ENCODE measurements at places on chromosomes 6 and 20.

- DNase-seq: no peak
Measured at GRCh38 chr20:25050501-25051350, 7.2 kb downstream of the ACSS1 start.

- DNase-seq: no peak
Measured at GRCh38 chr20:50281831-50282591, 91.4 kb downstream of the CEBPB start.

DNA sequence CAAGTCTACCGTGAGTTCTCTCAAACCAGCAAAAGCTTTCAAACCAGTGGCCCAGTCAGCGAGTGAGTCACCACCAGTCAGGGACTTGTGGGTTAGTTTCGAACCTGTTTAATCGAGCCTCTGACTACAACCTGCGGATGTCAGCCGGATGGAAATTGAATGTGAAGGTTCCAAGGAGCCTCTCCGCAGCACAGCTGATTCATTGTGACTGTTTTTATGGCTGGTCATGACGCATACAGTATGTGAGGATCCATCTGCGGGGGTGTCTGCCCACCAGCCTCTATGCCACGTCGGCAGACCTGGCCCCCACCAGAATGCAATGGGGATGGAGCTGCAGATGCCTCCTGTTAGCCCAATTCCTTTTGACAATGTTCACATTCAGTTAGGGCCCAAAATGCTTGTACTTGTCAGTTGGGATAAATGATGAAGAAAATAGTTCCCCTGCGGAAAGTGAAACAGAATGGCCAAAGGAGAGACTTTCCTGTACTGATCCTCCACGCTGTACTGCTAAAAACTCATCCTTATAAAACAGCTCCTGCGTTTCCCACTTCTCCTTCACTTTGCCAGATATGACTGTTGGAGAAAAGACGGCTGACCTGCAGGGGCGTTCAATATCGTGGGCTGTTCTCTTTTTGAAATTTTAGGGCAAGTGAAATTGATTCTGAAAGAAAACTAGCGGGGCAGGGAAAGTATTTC lies 206.6 kb downstream of the TFAP2B start:
- no peak for DNase-seq

DNA sequence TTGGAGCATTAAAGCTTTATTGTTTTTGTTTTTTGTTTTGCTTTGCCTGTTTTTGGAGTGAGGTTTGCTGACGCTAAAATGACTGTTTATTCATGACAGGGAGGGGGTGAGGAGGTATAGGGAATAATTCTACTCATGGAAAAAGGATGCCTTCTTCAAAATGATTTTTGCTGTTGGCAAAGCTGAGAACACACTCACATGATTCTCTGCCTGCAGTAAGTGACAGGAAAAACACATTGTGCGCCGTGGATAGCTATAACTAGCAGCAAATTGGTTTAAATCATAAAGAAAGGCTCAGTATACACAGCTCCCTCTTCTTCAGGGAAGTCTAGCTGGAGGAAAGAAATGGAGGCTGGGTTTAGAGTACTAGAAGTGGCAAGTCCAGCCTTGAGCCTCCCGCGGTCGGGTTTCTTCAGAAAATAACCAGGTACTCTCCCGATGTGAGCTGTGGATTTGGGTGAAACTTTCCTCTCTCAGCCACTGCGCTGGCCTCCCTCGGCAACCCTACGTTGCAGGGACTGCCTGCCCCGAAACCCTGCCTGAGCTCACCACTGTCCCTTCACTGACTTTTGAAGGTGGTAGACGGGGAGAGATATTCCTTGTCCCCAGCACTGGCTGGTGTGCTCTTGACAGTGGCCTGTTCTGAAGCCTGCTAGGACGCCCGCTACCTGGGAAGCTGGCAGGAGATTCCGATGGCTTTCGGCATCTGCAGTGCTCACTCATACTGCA lies 278.2 kb downstream of the NRN1 start:
- no peak for DNase-seq

- DNase-seq: no peak
Measured at GRCh38 chr6:28633445-28634215, 107.9 kb downstream of the GPX5 start.

DNA sequence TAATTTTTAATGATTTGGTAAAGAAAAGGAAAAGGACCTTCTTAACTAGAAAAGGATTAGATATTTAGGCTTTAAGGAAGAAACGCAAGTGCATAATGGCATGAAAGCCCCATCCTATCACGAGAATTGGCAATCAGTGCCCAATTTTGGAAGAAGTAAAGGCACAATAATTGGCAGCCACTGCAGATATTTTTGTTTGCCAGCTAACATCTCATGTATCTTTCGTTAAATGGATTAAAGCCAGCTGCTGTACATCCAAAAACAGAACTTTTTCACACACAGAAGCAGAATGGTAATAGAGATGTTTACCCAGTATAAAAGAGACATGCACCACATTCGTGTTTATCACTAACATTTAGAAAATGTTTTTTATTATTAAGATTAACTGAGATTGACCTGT lies 180.3 kb downstream of the C6orf118 start:
- DNase-seq: no peak

DNA sequence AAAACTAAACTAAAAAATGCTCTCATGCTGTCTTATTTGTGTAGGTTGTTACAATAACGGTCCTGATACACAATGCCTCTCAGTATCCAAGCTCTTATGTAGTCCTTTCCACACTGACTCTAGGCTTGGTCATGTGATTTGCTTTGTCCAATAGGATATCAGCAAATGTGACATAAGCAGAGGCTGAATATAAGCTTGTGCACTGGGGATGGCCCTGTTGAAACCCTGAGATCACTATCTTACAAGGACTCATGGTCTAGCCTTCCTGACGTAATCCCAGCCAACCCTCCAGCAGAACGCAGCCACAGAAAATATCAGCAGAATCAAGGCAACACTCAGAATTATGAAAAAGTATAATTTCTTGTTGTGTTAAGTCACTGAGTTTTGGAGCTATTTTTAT lies 145.1 kb upstream of the CCN2 start:
- DNase-seq: no peak

- DNase-seq: no peak
Measured at GRCh38 chr20:63124092-63124781, 91.7 kb downstream of the YTHDF1 start.

DNA sequence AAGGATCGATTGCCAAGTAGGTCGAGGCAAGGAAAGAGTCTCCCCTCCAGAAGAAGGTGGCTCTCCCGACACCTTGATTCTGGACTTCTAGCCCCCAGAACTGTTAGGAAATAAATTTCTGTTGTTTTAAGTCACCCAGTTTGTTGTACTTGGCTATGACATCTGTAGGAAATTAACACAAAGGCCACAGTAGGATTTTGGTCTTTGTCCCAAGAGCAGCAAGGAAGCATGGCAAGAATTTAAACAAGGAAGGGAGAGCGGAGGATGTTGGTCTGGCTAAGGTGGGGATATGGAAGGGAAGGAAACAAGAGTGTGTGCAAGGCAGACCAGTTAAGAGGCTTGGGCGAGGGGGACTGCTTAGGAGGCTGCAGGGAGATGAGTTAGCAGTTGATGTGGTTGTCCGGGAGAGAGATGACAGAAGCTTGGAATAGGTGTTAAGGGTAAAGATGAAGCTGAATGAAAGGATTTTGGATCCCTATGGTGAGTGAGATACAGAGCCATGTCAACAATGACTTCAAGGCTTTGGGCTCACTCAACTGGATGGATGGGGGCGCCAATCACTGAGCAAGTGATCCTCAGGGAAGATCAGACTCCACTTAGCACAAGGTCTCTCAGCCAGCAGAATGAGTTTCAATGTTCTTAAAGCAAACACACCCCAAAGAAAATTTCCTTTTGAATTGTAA lies 140.5 kb upstream of the ZNF217 start:
- no peak for DNase-seq

GRCh38 chr20:60313614-60314013 lies 355.4 kb downstream of the CDH26 start:
- DNase-seq: no peak

GRCh38 chr6:39166189-39166911 lies 51.4 kb upstream of the SAYSD1 start:
- peak; percentile 87 for DNase-seq

- DNase-seq: no peak
Measured at GRCh38 chr20:10671919-10672623, 1.7 kb downstream of the JAG1 start.

- DNase-seq: no peak
Measured at GRCh38 chr6:24798740-24799540, at the start of gene ARMH2. TSS of gene ARMH2 (minus strand) at chr6:24798917. CDS start at chr6:24798857, 60 bp downstream.

- no peak for DNase-seq
Measured at GRCh38 chr6:27168586-27169443, 78.7 kb upstream of the PRSS16 start.

Measured in stimulated activated CD4-positive, alpha-beta T cell treated with anti-CD3 and anti-CD28 coated beads, Interleukin-12 subunit alpha, Interleukin-12 subunit beta, amount 100 ng/mL, for 4 hours (primary cell).